ENCODE measurements at places on chromosomes 2 and 18. TPM values are rescaled to one million over a fixed set of nuclear protein-coding genes. Genes with fewer than 3 reads are reported as not detected.
A peak's percentile ranks its signal among the peaks of the same experiment; 100 is the strongest.

DNA sequence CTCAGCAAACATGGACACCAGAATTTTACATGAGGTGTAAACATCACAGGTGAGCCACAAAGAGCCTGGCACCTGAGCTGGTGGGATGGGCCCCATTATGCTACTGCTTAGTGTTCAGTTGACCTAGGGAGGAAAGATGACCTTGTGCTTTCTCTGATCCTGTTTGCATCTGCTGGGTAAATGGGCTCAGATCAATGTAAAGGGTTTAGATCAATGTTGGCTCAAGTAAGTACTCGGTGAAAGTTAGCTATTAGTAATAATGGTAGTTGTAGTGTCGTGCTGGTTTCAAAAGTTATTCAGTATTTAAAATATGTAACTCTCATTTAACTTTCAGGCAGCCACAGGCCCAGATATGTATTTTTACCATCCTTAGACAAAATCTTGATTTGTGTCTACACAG, 19.8 kb downstream of the ABHD3 start:
- no peak overlapping the region for H3K4me3 ChIP-seq
- H3K4me1 ChIP-seq: no peaks in the 10 kb centered on the region
- H3K27ac ChIP-seq: no peak overlapping the region
- H3K27me3 ChIP-seq: no peaks in the 10 kb centered on the region
- H3K36me3 ChIP-seq: peaks cover 3% of the 10 kb centered on the region

- H3K4me1 ChIP-seq: no peaks in the 10 kb centered on the region
- peaks cover 4% of the 10 kb centered on the region for H3K36me3 ChIP-seq
- no peak overlapping the region for H3K4me3 ChIP-seq
- DNase-seq: no peak
Observed at GRCh38 chr18:3791238-3791637, 341.3 kb downstream of the TGIF1 start.

GRCh38 chr2:74691929-74692328, 37.9 kb downstream of the SEMA4F start:
- H3K4me1 ChIP-seq: no peaks in the 10 kb centered on the region
- DNase-seq: no peak
- H3K27me3 ChIP-seq: no peaks in the 10 kb centered on the region
- no peak overlapping the region for H3K4me3 ChIP-seq

- H3K27me3 ChIP-seq: no peaks in the 10 kb centered on the region
- H3K4me1 ChIP-seq: no peaks in the 10 kb centered on the region
- no peak overlapping the region for H3K4me3 ChIP-seq
- no peaks in the 10 kb centered on the region for H3K36me3 ChIP-seq
Observed at GRCh38 chr2:88870267-88870839, 178.9 kb downstream of the RPIA start.

DNA sequence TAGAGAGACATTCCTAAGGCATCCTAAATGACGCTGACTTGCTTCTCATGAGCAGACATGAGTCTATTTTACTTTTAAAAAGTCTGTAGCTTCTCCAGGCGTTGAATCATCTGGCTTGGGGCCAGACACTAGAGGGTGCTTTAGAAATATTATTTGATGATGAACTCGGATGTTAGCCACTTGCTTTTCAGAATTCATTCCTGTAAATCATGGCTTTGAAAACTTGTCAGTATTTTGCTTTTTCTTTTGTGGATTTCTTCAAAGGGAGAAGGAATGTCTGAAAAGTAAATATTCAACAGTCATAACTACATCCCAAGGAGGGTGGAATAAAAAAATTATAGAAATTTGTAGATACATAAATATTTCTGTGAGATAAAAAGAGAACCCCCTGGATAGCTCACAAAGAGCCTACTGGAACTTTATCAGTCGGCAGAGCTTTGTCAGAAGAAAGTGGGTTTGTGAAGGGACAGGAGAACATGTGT, 370.8 kb downstream of the OSR1 start:
- no peaks in the 10 kb centered on the region for H3K4me1 ChIP-seq
- no peak overlapping the region for H3K27ac ChIP-seq
- DNase-seq: no peak

DNA sequence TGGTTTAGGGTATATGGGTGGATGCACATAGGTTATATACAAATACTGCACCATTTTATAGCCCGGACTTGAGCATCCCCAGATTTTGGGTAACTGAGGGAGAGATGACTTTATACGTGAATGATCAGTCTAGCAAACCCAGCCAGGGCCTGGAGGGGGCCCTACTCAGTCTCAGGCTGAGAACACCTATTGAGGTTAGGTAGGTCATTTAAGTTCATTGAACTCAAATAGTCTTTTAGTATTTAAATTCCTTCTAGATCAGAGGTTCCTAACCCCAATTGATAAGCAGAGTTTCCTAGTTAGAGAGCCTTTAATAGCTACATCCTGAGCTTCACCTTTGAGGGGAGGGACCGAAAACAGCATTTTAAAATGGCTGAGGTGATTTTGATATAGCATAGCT, 487.0 kb downstream of the DCC start:
- no peak overlapping the region for H3K27ac ChIP-seq
- peak; percentile 30 for DNase-seq
- no peaks in the 10 kb centered on the region for H3K36me3 ChIP-seq
- no peak overlapping the region for H3K4me3 ChIP-seq

- DNase-seq: no peak
- H3K4me1 ChIP-seq: peaks cover 6% of the 10 kb centered on the region
- H3K4me3 ChIP-seq: no peak overlapping the region
Observed at GRCh38 chr2:207046724-207047123, 107.4 kb downstream of the CPO start.

DNA sequence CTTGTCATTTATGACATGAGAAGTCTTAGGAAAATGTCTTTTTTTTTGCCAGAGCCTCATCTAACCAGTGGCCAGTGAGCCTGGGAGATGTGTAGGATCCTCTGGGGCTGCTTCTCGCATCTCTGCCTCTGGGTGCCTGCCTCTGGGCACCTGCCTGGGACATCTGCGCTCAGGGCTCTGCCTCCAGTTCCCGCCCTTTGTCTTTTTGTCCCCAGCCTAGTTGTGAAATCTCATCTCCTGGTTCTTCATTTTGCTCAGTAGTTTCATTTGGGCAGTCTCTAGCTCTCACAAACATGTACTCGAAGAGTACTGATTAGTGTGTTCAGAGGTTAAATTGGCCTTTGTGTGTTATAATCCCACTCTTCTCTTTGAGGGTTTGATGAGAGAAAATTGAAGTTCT, 92.0 kb downstream of the LTBP1 start:
- H3K27me3 ChIP-seq: no peaks in the 10 kb centered on the region
- no peak overlapping the region for H3K4me3 ChIP-seq

GRCh38 chr2:20704886-20705285, 37.9 kb downstream of the GDF7 start:
- no peaks in the 10 kb centered on the region for H3K4me1 ChIP-seq
- H3K27me3 ChIP-seq: no peaks in the 10 kb centered on the region
- no peak overlapping the region for H3K4me3 ChIP-seq

DNA sequence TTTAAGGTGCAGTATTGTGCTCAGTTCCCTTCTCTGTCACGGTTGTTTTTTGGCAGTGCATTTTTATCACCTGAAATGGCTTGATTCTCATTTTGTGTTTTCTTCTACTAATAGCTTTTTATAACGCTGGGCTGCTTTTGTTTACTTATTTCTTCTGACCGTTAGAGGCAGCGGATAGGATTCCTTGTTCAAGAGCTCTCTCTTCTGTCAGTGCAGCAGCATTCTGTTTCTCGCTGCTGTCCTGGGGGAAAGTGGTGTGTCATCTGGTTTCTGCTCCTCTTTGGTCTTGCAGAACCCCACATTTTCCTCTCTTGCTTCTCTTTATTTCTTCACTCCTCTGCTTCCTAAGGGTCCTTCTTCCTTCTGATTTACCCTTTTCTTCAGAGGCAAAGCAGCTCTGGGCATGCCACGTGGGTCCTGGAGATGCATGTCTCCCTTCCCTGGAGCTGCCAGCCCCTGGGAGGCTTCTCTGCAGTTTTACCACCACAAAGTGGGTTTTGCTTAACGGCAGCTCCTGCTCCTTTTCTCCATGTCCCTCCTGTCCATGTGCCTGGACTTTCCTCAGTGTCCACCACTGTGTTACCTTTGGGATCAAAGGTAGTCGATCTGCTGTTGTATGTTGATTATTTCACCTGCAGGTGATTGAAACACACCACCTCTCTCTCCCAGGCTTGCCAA, 47.3 kb upstream of the SNTG2 start:
- peaks cover 7% of the 10 kb centered on the region for H3K4me1 ChIP-seq
- DNase-seq: peak; percentile 24
- no peak overlapping the region for H3K4me3 ChIP-seq
- no peak overlapping the region for H3K27ac ChIP-seq

- no peaks in the 10 kb centered on the region for H3K4me1 ChIP-seq
- no peaks in the 10 kb centered on the region for H3K27me3 ChIP-seq
- peak; percentile 60 for DNase-seq
- no peaks in the 10 kb centered on the region for H3K36me3 ChIP-seq
- no peak overlapping the region for H3K27ac ChIP-seq
Observed at GRCh38 chr18:73980289-73980979, 167.2 kb downstream of the FBXO15 start.

DNA sequence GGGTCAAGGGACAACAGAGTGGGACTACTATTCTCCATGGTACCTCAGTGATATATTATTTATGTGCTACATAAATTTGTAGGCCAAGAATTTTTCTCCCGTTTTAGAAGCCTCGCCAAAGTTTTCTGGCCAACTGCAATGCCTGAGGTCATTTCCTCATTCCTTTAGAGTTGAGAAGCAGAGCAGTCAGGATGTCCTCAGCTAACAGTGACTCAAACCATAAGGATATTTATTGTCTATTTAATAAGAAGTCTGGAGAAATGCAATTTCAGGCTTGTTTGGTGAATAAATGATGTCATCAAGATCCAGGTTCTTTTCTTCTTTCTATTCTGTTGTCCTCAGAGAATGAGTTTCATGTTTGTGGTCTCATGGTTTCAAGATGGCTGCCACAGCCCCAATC, 91.0 kb downstream of the ADCYAP1 start:
- no peak for DNase-seq
- peaks cover 19% of the 10 kb centered on the region for H3K36me3 ChIP-seq
- H3K27me3 ChIP-seq: no peaks in the 10 kb centered on the region
- no peak overlapping the region for H3K4me3 ChIP-seq

DNA sequence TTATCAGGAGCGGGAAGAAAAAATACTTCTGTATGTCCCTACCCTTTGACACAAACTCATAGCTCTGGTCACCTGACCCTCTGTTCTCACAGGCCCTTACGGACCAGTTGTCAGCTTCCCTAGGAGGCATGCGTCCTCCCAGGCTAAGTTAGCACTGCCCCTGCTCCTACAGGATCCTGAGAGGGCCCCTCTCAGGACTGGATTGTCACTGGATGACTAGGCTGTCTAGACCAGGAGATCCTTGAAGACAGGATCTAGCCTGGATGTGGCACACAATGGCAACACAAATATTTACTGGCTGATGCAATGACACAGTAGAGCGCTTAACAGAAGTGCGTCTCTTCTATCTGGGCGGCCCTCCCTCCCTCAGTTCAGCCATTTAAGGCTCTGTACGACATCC, 7.7 kb downstream of the FAM228A start:
- H3K4me3 ChIP-seq: no peak overlapping the region
- H3K4me1 ChIP-seq: no peaks in the 10 kb centered on the region
- H3K27me3 ChIP-seq: no peaks in the 10 kb centered on the region
- H3K36me3 ChIP-seq: no peaks in the 10 kb centered on the region
- no peak for DNase-seq
- H3K27ac ChIP-seq: no peak overlapping the region

GRCh38 chr18:70414315-70414900, 125.6 kb downstream of the SOCS6 start:
- no peak overlapping the region for H3K4me3 ChIP-seq
- H3K27ac ChIP-seq: no peak overlapping the region
- H3K36me3 ChIP-seq: no peaks in the 10 kb centered on the region
- H3K27me3 ChIP-seq: no peaks in the 10 kb centered on the region

- H3K36me3 ChIP-seq: no peaks in the 10 kb centered on the region
- H3K27ac ChIP-seq: no peak overlapping the region
- DNase-seq: peak; percentile 50
- H3K4me3 ChIP-seq: no peak overlapping the region
- no peaks in the 10 kb centered on the region for H3K27me3 ChIP-seq
- H3K4me1 ChIP-seq: no peaks in the 10 kb centered on the region
Observed at GRCh38 chr18:34031810-34032209, 192.9 kb downstream of the NOL4 start.

DNA sequence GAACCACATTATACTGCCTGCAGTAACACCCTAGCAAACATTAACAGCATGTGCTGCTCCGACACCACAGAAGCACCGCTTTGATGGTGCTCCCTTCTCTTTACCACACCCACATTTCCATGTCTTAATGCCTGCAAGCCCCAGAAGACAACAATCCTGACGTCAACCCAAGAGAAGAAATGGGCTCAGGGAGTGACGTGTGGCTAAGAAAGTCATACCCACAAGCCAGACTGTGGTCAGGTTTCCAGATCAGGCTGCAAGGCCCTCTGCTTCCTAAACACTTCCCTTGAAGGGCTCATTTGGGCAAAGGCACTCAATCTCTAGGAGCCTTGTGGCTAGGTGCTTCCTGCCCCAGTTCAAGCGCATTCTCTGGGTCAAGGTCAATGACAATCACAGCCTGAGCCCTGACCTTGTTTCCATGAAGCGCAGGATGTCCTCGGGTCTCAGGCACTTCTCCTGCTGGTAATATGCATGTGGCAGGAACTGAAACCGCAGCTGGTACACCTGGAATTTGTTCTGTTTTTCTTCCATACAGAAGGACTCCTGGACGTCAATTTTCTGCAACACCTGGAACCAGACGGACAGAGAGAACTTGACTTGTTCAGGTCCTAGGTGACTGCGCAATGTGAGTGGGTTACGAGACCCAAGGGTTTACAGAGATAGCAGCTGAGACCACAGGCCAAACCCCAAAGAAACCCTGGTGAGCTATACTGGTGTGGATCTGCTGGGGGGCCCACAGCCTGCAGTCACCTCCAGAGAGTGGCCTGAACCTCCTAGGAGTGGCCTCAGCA, 67.2 kb downstream of the POLR1A start:
- peaks cover 77% of the 10 kb centered on the region for H3K36me3 ChIP-seq
- H3K27me3 ChIP-seq: no peaks in the 10 kb centered on the region
- no peaks in the 10 kb centered on the region for H3K4me1 ChIP-seq
- no peak overlapping the region for H3K4me3 ChIP-seq
- no peak overlapping the region for H3K27ac ChIP-seq
- no peak for DNase-seq

FKBP7 gene
- total RNA-seq: 4.5 TPM

SCYGR5 gene
- total RNA-seq: not detected

FBXO15 gene
- 0.48 TPM for total RNA-seq

SKOR2 gene
- total RNA-seq: 0.18 TPM

ABCG5 gene
- not detected for total RNA-seq

APOB gene
- total RNA-seq: 0.26 TPM

CCBE1 gene
- total RNA-seq: 0.46 TPM

CTNNA2 gene
- 4.5 TPM for total RNA-seq

IL36A gene
- not detected for total RNA-seq

DES gene
- total RNA-seq: 3.0 TPM

CFAP210 gene
- 0.33 TPM for total RNA-seq

FBLN7 gene
- 1.4 TPM for total RNA-seq

GRHL1 gene
- 2.8 TPM for total RNA-seq

LINC00305 gene
- total RNA-seq: not detected
